ENCODE measurements at places on chromosomes 6 and 20. TPM values are rescaled to one million over a fixed set of nuclear protein-coding genes. Genes with fewer than 3 reads are reported as not detected.

EBF4 gene
- total RNA-seq = 2.5 TPM

TGM3 gene
- not detected for total RNA-seq

HLA-DQB1 gene
- total RNA-seq = 0.51 TPM

PRR18 gene
- not detected for total RNA-seq

DNA sequence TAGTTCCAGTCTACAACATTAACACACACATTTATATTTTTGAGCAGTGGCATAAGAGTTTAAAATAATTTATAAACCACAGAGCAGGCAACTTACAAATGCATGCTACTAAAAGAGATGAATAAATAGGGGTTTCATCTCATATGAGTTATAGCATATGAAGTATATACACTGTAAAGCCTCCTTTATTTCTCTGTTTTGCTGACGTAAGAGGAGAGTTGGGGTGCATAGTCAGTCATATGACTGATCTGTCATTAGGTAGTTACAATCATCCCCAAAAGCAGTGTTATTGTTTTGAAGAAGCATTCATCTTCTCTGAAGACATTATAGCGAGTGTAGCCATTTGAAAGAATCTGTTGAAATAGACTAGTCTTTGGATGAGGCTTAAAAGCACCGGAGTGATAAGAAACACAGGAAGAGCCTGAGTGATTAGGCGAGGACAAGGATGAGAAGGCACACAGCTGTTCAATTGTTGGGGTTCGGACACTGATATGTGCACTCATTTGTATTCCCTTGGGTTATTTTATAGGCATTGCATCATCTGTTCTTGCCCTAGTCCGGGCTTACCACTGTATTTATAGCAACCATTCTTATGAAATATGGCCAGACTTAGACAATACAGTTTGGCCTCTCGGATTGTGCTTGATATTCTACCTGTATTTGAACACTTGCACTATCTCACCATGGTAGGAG, 325.7 kb downstream of the SAMD5 start:
- no peak for DNase-seq

PACRG gene
- total RNA-seq = 0.29 TPM

DNA sequence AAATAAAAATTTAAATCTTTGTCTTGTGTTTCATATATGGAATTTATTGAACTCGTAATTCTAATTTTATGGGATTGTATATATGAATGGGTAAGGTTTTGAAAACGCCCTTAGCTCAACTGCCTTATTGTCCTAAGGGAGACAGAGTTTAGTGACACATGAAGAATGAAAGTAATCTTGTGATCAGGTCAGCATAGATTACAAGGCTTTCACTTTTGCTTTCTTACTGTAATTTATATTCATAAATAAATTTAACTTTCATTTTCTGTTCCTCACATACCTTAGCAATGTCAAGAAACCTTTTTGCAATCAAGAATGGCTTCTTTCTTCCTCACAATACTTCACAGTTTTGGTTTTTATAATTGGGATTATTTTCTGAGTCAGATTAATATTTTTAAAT, 14.4 kb downstream of the KPNA5 start:
- no peak for DNase-seq

GRCh38 chr20:63081351-63081750, 74.6 kb upstream of the BHLHE23 start:
- no peak for DNase-seq

- DNase-seq = no peak
Measured at GRCh38 chr6:29631860-29632731, 887 bp downstream of the GABBR1 start.

DNA sequence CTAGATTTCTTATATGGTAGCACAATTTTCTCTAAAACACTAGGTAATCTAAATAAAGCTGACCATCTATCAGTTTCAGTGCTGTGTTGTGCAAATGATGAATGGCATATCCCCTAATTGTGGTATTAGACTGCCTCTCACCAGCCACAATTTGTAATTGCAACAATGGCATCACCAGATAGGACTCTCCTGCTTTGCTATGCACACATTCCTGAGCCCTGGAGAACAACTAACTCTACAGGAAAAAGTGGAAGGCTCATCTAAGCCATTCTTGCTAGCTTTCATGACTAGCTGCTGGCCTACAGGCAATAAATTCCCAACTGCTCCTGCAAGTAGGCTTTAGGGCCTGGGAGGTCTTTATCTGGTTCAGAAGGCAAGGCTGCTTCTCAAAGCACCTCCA, 974.1 kb downstream of the EYS start:
- no peak for DNase-seq

Data from epithelial cell of proximal tubule (primary cell).